Activated CD4-positive, CD25-positive, alpha-beta regulatory T cell (primary cell): ENCODE measurements at places on chromosomes 2 and 18.

DNA sequence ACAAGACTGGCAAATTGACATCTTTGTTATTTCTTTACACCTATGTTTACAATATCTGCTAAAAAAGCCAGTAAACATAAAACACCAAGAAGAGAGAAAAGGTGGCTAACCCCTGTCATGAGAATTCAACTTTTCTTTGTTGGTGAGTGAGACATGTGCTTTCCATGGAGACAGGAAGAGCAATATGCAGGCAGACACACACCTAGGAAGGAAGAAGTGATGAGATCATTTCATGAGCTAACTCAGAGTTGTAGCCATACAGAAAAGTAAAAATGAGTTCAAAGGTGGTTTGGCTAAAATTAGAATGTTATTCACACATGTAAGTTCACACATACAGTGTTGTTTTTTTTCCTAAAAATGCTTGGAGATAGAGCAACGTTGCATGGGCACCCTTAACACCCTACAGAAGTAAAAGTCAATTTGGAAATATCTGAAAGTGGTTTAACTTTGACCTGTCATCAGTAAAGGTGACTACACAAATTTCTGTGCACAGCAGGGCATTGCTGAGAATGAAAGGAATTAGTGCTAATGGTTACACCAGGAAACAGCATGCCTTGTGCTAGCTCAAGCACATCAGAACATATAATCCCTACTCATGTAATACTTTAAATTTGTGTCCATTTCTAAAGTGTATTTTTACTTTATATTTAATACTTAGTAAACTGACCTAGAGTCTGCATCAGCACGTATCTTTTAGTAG lies 557.6 kb downstream of the CBLN2 start:
- DNase-seq, result no peak

DNA sequence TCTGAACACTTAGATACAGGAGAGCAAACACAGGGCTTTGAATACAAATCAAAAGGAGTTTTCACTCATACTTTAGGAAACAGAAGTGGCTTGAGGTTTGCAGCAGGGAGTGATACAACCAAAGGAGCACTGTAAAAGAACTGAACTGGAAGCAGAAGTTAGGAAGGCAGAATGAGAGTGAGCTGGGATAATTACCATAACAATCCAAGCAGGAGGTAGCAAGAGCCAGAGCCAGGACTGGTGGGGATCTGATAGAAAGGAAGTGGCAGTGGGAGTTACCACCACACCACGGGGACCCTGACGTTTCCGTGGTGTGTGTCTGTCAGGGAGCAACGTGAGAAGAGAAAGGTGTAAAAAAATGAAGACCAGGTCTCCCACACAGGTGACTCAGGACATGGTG lies 81.3 kb upstream of the EPB41L3 start:
- no peak for DNase-seq

DNA sequence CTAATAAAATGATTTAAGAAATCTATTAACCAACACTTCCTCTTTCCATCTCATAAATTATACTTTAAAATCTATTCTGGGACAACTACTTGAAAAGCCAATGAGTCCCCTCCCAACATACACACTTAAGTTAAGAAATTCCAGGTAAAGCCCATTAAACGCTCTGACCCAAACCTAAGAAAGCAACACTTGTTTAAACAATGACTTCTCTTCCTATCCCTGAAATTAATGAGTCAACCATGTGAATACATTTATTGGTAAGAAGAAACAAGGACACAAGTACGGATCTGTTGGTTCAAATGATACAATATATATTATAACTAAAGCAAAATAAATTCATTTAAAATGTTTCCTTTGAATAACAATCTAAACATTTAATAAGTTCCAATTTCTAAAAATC lies 279.4 kb downstream of the ERBB4 start:
- DNase-seq, result no peak

DNA sequence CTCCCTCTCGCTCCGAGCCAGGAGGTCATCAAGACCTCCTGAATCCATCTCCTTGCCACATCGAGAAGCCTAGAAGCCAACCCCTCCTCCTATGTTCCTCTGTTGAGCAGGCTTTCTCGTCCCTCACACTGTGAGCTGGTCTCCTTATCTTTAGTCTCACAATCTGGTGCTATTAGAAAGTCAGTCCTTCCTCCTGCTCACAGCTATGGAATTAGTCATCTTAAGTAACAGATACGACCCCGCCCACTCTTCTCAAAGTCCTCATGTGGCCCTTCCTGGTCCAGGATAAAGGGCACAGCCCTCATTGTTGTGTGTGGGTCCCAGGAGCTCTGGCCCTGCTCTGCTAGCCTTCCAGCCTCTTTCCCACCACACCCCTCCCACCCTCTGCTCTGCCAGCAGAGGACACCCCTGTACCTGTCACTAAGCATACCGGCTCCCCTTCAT lies 41.4 kb upstream of the TRIB2 start:
- no peak for DNase-seq

GRCh38 chr2:190533968-190534309 lies 583 bp downstream of the NEMP2 start:
- DNase-seq, result no peak

GRCh38 chr2:137117385-137117784 lies 352.0 kb downstream of the THSD7B start:
- no peak for DNase-seq

- no peak for DNase-seq
Measured at GRCh38 chr2:81467096-81467495, 1162.5 kb upstream of the LRRTM1 start.

DNA sequence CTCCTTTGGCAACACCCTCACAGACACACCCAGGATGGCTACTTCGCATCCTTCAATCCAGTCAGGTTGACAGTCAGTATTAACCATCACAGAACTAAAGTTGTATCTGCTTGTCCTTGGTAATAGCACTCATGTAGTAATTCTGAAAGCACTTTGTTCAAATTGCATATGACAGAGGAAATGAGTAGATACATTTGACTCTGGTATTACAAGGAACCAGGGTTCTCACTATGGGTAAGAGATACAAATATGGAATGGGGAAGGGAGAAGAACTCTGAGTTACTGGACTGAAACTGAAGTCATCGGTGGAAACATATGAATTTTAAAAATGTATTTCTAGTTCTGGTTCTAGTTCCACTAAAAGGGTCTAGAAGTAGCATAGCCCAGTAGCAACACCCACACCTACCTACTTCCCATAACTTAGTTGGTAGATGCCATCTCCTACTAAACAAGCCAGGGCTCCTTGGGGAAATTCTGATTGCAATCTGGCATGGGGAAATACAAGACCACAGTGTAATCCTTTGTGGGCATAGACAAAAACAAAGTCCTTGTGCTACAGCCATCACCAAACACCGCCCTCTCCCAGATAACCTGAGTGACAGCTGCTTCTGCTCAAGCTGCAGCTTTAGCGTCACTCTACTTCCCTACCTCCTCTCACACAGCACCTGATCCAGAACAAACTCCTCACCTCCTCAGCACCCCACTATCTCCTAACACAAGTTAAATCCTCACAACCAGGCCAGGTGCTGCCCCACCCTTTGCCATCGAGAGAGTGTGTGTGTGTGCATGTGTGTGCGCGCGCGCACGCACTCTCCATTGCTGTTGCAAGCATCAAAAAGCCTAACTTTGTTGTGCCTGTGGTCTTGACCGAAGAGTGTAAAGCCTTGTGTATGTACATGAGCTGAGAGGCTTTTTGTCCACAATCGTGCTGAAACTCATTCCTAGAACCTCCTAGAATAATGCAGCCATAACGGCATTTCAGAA lies 31.4 kb upstream of the CD226 start:
- DNase-seq, result no peak

DNA sequence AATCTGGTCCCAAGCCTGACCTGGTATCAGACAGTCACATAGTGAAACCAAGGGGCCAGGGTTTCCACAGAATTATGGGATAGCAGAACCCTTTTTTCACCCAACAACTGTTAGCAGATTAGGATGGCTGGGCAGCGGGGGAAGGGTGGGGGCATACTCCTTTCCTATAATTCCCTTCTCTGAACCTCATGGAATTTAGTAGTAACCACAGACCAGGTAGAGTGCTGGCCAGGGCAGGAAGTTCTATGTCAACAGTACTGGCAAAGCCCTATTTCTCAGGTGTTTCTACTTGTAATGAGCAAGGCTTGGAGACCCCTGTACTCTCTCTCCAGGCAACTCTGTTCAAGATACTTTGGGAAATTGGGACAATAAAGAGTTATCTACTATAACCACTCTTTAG lies 174.6 kb downstream of the THADA start:
- DNase-seq, result no peak

DNA sequence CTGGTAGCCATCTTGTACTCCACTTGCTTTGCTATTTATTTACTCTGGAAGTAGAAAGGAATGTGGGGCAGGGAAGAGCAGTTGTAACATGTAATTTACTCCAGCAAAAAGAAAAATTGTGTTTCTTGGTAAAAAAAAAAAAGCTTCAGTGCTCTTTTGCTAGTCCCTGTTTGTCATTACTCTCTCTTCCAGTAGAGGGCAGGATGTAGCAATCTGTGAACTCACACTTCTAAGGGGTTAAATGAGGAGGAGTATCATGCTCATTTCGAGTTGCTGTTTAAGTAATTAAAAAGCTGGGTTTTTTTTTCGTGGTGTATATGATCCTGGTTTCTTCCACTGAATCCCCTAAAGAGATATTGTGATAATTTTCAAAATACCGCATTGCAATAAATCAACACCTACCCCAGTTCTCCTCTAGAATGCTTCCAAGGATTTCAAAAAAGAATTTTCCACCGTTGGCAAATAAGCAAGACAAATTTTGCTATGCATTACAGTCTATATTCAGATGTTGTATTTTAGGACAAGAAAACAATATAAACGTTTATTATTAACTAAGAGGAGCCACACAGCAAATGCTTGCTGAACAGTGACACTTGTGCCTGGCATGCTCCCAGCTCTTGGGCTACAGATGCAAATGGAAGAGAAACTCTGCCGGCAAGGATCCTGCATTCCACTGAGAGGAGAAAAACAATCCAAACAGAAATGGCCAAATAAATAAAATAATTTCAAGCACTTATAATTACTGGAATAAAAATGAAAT lies 261.6 kb downstream of the ASXL3 start:
- DNase-seq, result no peak

GRCh38 chr2:43758739-43759138 lies 15.1 kb upstream of the DYNC2LI1 start:
- no peak for DNase-seq

DNA sequence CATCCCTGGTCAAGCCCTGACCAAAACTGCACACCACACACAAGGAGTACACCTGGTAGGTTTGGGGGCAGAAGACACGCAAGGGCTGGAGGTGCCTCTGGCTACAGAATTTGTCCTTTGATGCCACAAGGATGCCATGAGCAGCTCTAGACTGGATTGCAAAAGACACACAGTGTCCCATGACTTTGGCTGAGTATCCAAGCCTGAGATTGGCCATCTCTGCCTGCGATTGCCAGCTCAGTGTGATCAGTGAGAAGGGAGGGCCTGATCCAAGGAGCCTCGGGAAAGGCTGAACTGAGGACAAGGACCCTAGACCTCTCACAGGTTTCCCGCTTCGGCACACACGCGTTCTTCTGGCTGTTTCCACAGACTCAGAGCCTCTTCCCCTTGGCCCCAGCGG lies 60.0 kb upstream of the FOSL2 start:
- no peak for DNase-seq

DNA sequence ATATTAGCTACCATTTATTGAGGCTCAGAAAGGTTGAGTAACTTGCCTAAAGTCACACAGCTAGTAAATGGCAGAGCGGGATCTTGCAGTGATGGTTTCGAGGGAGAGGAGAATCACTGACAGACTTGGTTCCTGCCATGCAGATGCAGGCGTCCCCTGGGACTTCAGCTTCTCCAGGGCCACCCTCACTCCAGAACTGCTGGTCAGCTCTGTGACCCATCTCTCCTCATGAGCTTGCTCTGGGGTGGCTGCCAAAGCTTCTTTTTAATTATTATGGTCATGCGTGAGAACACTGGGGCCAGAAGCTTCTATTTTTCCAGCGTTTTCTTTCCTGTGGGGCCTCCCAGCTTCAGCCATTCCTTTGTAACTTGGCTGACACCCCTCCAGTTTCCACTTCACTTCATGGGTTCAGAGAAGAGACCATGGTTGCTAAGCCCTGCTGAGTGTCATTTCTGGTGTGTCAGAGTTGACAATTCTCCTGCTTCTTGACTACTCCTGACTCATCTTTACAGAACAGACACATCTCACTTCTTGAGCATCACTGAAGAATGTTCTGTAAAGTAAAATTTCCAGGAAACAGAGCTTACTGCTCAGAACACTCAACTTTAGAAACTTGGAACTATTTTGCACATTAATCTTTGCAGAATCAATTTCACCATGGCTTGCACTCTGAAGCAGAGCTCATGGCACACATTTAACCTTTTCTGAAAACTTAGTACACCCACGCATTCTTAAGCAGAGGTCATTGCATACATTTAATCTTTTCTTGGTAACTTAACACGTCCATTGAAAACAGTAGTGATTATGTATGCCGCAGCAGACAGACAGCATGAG lies 70.4 kb downstream of the IL1R2 start:
- no peak for DNase-seq

- no peak for DNase-seq
Measured at GRCh38 chr2:114061566-114062098, 171.7 kb downstream of the ACTR3 start.

GRCh38 chr18:34911661-34912384 lies 129.4 kb upstream of the MAPRE2 start:
- no peak for DNase-seq

GRCh38 chr2:136375017-136375901 lies 257.3 kb upstream of the CXCR4 start:
- no peak for DNase-seq

DNA sequence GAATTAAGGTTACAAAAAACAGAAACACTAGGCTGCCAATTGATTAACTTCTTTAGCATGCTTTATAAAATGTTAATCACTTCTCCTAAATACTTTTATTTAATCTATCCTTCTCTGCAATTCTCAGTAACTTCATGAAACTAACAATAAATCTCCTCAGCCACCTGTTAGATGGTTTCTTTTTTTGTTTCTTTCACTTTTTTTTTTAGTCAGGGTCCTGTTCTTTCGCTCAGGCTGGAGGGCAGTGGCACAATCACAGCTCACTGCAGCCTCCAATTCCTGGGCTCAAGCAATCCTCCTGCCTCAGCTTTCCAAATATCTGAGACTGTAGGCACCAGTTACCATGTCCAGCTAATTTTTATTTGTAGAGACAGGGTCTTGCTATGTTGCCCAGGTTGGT lies 213.4 kb upstream of the STK17B start:
- no peak for DNase-seq

GRCh38 chr2:121907928-121908327 lies 152.5 kb downstream of the TSN start:
- no peak for DNase-seq
